Ureter (tissue), 1 donor: ENCODE measurements at places on chromosomes 4 and X. TPM values are rescaled to one million over a fixed set of nuclear protein-coding genes. Genes with fewer than 3 reads are reported as not detected.

Gene CSN1S1
- not detected for total RNA-seq

Gene RBMX
- total RNA-seq, result 179 TPM

Gene SPP1
- 11.3 TPM for total RNA-seq

Gene WAS
- total RNA-seq, result 4.8 TPM

Gene GK
- 14.1 TPM for total RNA-seq

Gene GAGE13
- total RNA-seq, result not detected

Gene ZNF157
- total RNA-seq, result 0.26 TPM

Gene CTAG1A
- total RNA-seq, result not detected

Gene TXK
- 7.8 TPM for total RNA-seq

Gene CCNA2
- total RNA-seq, result 1.0 TPM

Gene HTN3
- not detected for total RNA-seq

Gene NPFFR2
- 0.60 TPM for total RNA-seq

Gene DCTD
- 89.1 TPM for total RNA-seq

Gene UGT2A1
- total RNA-seq, result not detected

Gene CSAG2
- total RNA-seq, result not detected

Gene PDZD4
- total RNA-seq, result 10.6 TPM

Gene EXOC1L
- not detected for total RNA-seq

Gene STARD8
- 10.9 TPM for total RNA-seq

Gene BANK1
- total RNA-seq, result 14.1 TPM

Gene RXFP1
- 0.10 TPM for total RNA-seq

Gene SLC6A14
- 0.57 TPM for total RNA-seq

Gene TMPRSS11F
- total RNA-seq, result not detected

Gene SSX4
- not detected for total RNA-seq

Gene ZNF185
- 62.2 TPM for total RNA-seq

Gene DUSP9
- total RNA-seq, result 2.7 TPM

Gene SNX12
- 82.4 TPM for total RNA-seq

Gene FGG
- 0.57 TPM for total RNA-seq

Gene PLP1
- 2.1 TPM for total RNA-seq

Gene USP17L5
- total RNA-seq, result not detected

Gene GYPE
- total RNA-seq, result 1.8 TPM

Gene CENPI
- 2.3 TPM for total RNA-seq

Gene NXF2
- not detected for total RNA-seq

Gene HPGDS
- total RNA-seq, result 4.4 TPM

Gene MAGEA4
- not detected for total RNA-seq

Gene GLOD5
- total RNA-seq, result not detected

Gene SLC38A5
- total RNA-seq, result 25.3 TPM

Gene KIT
- 21.0 TPM for total RNA-seq

Gene ZDHHC15
- total RNA-seq, result 1.8 TPM

Gene NIPAL1
- total RNA-seq, result 57.3 TPM

Gene PFKFB1
- total RNA-seq, result 0.89 TPM

Gene RADX
- 14.9 TPM for total RNA-seq

Gene C1QTNF7
- 4.3 TPM for total RNA-seq

Gene COX7B
- total RNA-seq, result 325 TPM

Gene RNF212
- 5.1 TPM for total RNA-seq

Gene PABPC1L2A
- total RNA-seq, result not detected

Gene SLC4A4
- total RNA-seq, result 36.8 TPM

Gene FAAH2
- 9.1 TPM for total RNA-seq

Gene GPR173
- total RNA-seq, result 7.6 TPM
